OCI-LY7 (cell line): ENCODE measurements at places on chromosomes 5 and 9. TPM values are rescaled to one million over a fixed set of nuclear protein-coding genes. Genes with fewer than 3 reads are reported as not detected.

IL4 gene
- not detected in 2 replicates for total RNA-seq

PPP1R2B gene
- not detected in 2 replicates for total RNA-seq

POLR3G gene
- 12.9 and 14.2 TPM in 2 replicates for total RNA-seq

SLCO6A1 gene
- not detected in 2 replicates for total RNA-seq

CTXN3 gene
- not detected in 2 replicates for total RNA-seq

SHISAL2B gene
- not detected in 2 replicates for total RNA-seq

BHMT gene
- total RNA-seq, result not detected in 2 replicates

HTR4 gene
- not detected in 2 replicates for total RNA-seq

ORM2 gene
- total RNA-seq, result not detected in 2 replicates

FBN2 gene
- not detected in 2 replicates for total RNA-seq

RGS3 gene
- total RNA-seq, result 22.5 and 32.9 TPM in 2 replicates

THOC3 gene
- total RNA-seq, result 56.4 and 58.0 TPM in 2 replicates

DNA sequence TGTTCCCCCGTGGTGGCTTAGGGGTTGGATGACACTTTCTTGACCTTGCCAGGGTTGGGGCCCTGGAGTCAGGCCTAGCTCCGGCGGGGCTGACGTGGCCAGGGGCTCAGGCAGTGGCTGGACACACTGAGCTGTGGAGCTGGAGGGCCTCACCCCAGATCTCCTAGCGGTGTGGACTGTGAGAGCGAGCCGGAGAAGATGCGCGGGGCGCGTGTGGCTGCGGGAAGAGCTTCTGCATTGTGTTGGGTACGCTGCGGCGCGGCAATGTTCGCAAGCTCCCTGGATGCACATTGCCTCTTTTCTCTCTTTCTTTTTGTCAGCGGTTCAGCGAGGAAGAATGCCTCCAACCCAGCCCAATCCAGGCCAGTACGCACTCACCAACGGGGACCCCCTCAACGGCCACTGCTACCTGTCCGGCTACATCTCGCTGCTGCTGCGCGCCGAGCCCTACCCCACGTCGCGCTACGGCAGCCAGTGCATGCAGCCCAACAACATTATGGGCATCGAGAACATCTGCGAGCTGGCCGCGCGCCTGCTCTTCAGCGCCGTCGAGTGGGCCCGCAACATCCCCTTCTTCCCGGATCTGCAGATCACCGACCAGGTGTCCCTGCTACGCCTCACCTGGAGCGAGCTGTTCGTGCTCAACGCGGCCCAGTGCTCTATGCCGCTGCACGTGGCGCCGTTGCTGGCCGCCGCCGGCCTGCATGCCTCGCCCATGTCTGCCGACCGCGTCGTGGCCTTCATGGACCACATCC lies 4.8 kb downstream of the NR2F1 start:
- no peak for DNase-seq

- peak; percentile 86 for DNase-seq
Observed at GRCh38 chr5:115634343-115635132, 8.7 kb upstream of the TMED7 start.

- no peak for DNase-seq
Observed at GRCh38 chr5:141084487-141084989, 9.9 kb upstream of the PCDHB2 start.

- DNase-seq, result no peak
Observed at GRCh38 chr5:83485842-83486241, 14.3 kb downstream of the VCAN start.

GRCh38 chr5:109563189-109563588 lies 126.5 kb upstream of the MAN2A1 start:
- no peak for DNase-seq

GRCh38 chr9:26802921-26803320 lies 89.7 kb downstream of the CAAP1 start:
- DNase-seq, result no peak

DNA sequence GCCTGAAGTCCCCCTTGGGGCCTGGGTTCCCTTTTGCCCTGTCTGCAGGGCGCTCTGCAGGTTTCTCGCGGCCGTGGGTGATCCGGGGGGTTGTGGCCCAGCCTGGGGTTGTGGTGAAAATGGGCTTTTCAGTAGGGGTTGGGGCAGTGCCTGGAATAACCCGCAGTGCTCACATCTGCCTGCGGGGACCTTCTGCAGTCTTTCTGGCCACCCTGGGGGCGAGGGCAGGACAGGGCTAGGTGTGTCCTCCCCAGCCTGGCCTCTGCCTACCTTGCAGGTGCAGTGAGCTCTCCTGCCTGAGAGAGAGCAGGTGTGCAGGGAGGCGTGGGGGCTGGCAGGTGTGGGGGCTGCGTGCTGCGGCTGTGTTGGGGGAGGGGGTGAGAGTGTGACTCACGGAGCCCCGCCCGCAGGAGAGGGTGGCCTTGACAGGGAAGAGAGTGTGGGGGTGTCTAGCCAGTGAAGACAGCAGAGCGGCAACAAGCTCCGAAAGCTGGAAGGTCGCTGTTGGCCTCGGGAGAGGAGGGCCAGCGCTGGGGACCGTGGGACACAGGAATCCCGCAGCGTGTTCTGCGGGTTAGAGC lies 131.4 kb downstream of the MRPL36 start:
- DNase-seq, result no peak

DNA sequence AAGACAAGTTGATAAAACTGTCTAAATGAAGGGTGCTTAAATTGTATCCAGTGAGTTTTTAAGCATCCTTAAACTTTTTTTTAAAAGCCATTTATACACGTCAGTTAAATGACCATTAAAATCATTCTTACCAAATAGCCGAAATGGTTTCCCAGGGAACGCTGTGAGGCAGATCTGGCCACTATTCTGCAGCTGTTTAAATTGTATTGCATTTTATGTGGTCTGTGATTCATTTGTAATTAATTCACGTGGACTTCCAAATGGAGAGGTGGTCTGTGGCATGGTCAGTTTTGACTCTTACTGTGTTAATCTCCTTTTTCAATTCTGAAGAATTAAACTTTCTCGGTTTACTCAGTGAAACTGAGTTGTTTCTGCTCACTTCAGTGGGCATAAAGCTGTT lies 113.7 kb upstream of the OTULINL start:
- DNase-seq, result no peak

- DNase-seq, result no peak
Observed at GRCh38 chr9:123031963-123032362, 1.5 kb upstream of the GPR21 start.

GRCh38 chr5:176724472-176724871 lies 77.2 kb downstream of the TSPAN17 start:
- no peak for DNase-seq

DNA sequence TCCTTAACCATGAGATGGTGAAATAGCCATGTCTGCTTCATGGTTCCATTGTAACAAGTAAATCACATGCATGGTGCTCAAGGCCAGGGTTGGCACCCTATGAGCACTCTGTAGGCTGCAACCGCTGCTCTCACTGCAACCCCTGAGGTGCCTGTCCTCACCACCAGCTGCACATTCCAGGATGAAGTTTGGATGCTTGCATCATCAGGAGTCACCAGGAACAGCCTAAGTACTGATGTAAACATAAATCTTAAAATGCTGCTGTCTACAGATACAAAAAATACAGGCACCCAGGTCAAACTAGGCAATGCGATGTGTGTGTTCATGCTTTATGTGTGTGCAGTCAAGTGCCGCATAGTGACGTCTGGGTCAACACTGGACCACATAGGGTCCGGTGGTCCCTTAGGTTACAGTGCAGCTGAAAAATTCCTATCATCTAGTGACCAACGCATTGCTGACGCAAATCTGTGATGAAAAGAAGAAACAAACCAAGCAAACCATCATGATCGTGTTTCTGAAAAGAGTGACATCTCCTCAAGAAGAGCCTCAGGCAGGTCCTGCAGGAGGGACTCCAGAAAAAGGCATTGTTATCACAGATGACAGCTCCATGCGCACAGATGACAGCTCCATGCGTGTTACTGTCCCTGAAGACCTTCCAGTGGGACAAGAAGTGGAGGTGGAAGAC lies 234.8 kb downstream of the AUH start:
- DNase-seq, result no peak

- DNase-seq, result no peak
Observed at GRCh38 chr9:114516913-114517312, 11.6 kb upstream of the WHRN start.

GRCh38 chr5:19886123-19886917 lies 101.7 kb downstream of the CDH18 start:
- no peak for DNase-seq

DNA sequence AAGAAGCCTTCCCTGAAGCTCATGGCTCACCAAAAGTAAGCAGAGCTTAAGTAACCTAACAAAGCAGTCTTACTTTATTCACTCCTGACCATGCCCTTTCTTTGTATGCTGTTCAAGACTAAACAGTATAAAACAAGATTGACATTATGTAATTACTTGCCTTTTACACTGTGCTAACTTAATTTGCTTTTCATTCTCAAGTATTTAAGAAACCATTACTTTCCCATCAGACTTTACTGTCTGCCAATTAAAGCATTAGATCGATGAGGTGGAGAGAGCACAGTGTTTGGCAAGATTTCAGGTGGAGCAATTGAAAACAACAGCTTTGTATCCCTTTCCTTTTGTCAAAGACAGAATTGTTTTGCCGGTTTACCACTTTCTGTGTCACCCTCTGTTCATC lies 98.2 kb downstream of the RORB start:
- DNase-seq, result no peak

DNA sequence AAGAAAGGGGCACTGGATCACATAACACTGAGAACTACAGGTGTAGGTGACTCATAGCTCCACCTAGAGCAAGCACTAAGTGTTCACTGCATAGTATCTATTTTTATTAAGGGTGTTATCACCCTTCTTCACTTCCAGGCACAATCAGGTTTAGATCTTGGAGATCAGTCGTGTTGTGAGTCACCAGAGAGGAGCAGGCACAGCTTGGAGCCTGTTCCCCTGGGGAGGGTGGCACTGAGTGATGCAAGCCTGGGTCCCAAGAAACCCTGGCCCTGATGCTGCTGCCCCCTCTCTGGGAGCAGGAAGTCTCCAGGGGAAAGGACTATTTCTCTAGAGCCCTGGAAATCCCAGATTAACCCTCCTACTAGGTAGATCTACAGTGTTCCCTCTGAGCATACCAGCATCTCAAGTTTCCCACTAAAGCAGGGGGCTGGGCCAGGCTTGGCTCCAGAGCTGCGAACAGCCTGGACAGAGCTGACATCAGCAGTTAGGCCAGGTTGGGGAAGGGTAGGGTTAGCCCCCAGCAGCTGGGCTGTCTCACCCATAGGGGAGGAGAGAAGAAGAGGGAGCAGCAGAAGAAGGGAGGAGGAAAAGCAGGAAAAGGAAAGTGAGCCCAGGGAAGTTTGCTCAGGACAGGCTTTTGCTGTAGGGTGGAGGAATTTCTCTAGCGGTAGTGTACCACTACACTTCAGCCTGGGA lies 28.1 kb upstream of the SPINK4 start:
- no peak for DNase-seq

DNA sequence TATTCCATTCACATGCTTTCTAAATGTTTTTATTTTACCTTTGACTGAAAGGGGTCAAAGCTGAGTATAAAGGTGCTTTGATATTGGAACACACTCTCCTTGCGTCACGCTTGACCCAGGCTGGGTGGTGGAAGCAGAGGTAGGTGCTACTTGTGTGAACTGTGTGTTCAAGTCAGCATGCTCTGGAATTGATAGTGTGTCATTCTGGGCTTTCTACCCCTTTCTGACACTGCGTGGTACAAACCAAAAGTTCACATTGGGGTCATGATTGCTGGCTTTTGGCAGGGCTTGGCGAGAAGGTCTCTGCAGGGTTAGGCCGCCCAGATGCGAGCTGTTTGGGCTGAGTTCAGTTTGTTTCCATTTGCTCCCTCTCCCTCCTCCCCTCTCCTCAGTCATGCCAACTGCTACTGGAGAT lies 131.8 kb downstream of the ADAMTSL1 start:
- no peak for DNase-seq

DNA sequence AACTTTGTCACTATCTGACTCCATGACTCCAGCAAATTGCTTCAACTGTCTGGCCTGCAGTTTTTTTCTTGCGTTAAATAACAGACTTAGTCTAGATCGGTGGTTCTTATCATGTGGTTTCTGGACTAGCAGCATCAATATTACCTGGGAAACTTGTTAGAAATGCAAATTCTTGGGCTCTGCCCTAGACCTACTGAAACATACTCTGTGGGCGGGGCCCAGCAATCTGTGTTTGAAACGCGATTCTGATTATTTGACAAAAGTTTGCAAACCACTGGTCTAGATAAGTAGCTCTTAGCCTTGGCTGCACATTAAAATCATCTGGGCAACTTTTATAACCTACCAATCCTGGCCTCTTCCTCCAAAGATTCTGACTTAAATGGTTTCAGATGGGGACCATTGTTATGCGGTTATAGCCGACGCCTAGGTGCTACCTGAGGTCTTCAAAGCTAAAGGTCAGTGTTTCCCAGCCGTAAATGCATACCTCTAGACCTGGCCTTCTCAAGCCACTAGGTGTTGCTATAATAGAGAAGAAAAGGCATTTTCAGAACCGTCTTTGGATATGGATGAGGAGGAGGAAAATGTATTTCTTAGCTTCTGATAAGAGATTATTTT lies 74.0 kb downstream of the C9orf85 start:
- no peak for DNase-seq

GRCh38 chr5:120479066-120479465 lies 15.0 kb downstream of the PRR16 start:
- no peak for DNase-seq

GRCh38 chr5:68181039-68181599 lies 34.4 kb upstream of the PIK3R1 start:
- no peak for DNase-seq

- DNase-seq, result no peak
Observed at GRCh38 chr5:35854248-35854647, 2.4 kb upstream of the IL7R start.

GRCh38 chr9:20243841-20244240 lies 378.5 kb downstream of the MLLT3 start:
- no peak for DNase-seq

GRCh38 chr9:116488373-116488772 lies 198.7 kb upstream of the TRIM32 start:
- no peak for DNase-seq

- no peak for DNase-seq
Observed at GRCh38 chr5:104526866-104527265, 964.3 kb upstream of the NUDT12 start.

GRCh38 chr5:128539038-128539429 lies 989 bp upstream of the FBN2 start:
- DNase-seq, result no peak

GRCh38 chr9:109683521-109683920 lies 96.5 kb upstream of the PALM2AKAP2 start:
- no peak for DNase-seq

DNA sequence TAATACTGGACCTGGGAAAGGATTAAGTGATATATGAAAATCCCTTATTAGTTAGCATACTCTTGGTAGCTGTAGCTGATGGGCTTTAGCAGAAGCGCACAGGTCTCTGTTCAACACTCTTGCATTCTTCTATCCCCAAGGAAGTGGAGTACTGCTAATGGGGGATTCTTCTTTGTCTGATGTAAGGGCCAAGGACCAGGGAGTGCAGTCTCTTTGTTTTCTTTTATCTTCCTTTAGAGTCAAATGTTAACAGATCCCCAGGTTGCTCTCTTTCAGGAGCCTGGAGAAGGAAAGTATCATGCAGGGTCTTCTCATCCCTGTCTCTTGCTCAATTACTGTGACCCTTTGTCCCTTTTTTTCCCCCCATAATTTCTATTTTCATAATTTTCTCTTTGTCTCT lies 1146.9 kb upstream of the DMAC1 start:
- DNase-seq, result no peak
